ENCODE measurements at places on chromosomes 3 and 15.

DNA sequence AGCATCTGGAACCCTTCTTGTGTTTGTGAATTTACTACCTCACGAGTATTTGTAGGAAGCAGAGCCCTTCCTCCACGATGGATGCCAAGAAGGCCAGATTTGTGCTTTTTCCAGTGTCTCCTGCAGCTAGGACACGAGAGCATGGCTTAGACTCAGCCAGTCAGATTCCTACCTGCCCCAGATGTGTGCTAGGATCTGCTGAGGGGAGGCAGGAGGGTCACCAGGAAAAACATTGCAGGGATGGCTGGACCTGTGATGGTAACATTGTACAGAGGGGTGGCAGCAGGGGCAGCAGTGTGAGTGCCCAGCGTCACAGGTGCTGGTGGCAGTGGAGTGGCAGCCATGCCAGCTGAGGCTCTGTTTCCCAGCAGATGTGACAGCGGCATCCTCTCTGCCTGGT is 285.3 kb downstream of the FAM43A start:
- no peak for DNase-seq

DNA sequence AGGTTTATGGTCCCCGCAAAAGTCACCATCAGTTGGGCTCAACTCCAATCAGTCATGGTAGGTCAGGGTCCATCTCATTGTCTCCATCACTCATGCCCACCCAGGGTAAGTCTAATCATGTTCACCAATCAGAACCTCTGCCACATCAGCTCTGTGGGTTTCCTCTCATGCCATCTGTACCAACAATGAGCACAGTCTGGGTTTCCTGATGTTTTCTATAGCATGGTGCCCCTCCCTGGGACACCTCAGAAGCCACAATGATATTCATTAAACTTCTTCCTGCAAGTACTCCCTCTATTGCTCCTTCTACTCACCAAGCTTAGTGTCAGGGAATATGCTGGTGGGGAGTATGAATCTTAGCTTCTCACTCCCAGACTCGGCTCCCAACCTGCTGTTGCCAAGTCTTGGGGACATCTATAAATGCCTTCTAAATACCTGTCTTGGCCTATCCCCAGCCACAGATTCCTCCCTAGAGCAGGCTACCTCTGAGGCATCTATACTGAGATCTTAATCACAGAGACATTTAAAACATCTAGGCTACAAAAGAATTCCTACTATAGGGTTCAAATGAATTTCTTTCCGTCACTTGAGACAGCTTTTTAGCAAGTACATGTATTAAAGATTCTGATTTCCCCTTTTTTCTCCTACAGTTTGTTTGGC is 5.0 kb upstream of the CCR2 start:
- DNase-seq = no peak

GRCh38 chr3:177286034-177286433 is 88.8 kb upstream of the TBL1XR1 start:
- DNase-seq = no peak

- no peak for DNase-seq
These were observed 43.0 kb downstream of the ABHD5 start for GRCh38 chr3:43733459-43734384.

DNA sequence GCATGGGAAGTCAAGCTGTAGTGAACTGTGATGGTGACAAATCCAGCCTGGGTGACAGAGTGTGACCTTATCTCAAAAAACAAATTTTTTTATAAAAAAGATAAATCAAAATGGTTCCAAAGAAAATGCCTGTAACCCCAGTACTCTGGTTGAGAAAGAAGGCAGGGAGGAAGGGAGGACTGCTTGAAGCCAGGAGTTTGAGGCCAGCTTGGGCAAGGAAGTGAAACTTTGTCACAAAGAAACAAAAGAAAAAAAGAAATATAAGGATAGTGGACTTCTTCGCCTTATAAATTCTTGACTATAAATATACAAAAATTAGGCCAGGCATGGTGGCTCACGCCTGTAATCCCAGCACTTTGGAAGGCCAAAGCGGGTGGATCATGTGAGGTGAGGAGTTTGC is 34.1 kb downstream of the SMARCC1 start:
- DNase-seq = no peak

DNA sequence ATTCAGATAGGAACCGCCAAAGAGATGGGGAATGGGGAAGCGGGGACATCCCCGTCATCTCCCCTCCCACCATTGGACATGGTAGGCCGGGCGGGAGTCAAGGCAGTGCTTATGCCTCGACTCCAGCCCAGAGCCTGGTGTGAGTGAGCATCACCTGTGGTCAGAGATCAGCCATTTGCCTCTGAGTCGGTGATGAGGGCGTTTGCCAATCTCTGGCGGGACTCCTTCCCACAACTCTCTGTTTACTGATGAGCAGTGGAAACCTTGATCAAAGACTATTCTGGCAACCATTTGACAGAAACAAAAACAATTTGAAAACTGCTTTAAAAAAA is 63.9 kb upstream of the HES1 start:
- DNase-seq = no peak

DNA sequence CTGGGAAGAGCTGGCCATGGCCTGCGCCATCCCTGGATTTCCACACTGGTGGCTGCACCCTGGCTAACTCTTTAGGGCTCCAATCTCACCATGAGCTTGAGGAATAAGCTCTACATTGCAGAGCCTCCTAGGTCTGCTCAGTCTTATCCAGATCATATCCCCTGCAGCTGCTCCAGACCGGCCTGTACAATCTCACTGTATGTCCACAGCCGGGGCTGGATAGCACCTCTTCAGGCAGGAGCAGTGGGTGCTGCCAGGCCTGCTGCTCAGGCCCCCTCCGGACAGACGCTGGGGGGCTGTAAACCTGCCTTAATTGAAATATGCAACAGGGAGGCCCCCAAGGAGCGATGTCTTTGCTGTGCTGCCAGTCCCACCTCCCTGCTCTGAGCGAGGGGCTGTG is 15.6 kb downstream of the INSYN1 start:
- no peak for DNase-seq

GRCh38 chr15:90228960-90229359 is 4.8 kb downstream of the CIB1 start:
- DNase-seq = no peak

DNA sequence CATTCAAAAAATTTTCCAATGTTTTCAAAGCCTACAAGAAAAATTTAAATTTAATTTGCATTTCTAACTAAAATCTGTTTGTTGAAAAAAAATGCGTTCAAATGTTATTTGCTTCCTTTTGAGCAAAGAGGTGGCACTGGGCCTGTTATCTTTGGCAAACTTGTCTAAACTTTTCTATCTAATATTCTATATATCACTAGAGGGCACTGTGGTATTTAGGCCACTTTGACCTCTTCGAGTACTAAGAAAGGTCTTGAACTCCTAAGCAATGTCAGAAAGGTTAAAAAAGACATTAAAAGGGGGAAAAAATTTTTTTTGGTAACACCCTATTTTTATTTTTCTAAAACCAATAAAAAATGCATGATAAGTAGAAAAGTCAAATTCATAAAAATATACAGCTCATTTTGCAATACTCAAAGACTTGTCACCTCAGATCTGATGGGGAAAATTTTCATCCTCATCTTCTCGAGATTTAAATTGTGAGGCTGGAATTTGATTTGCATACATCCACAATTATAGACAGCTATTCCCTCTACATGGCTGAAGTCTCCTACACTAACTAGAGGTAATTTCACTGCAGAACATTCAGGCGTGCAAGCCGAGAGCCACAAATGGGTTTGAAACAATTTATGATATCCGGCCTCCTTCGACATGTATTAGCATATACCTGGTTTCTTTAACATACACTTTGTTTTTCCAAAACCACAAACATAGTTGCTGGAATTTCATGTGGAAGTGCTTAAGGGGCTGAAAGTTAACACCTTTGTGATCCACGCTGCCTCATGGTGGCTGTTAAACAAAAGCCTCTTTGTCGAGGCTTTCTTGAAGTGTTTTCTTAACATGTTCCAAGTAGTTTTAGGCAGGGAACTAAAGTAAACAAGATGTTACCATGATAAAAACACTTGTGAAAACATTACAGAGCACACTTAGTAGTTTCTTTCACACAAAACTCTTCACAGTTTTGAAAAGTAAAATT is 576.4 kb downstream of the FOXP1 start:
- no peak for DNase-seq

DNA sequence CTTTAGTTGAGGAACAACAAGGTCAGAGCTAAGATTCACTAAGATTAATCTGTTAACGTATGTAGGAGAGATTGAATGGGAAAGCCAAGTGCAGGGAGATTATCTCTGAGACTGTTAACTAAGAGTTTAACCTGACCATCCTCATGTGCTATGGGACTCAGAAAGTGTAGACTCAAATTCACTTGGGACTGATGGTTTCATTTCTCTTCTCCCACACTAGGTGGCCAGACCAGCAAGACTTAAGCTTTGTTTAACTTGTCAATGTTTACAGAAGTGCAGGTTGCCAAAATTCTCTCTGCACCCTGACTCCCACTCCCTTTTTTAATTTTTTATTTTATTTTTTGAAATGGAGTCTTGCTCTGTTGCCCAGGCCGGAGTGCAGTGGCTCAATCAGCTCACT is 6.3 kb upstream of the HEXA start:
- no peak for DNase-seq

DNA sequence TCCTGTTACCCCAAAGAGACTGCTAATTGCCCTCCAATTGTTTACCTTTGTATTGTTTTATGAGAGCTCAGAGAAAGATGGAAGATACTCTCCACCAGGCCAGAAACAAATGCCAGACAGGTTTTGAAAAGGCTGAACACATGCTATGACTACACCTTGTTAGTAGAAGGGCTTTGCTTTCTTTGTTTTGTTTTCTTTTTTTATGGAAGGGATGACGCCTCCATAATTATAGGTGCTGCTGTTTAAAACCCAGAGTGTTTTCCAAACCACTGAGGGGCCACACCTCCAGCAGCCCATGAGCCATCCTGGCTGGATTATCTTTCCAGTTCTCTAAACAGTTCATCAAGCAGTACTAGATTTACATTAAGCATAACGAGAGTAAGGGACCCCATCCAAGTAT is 5.6 kb upstream of the FOXP1 start:
- no peak for DNase-seq

DNA sequence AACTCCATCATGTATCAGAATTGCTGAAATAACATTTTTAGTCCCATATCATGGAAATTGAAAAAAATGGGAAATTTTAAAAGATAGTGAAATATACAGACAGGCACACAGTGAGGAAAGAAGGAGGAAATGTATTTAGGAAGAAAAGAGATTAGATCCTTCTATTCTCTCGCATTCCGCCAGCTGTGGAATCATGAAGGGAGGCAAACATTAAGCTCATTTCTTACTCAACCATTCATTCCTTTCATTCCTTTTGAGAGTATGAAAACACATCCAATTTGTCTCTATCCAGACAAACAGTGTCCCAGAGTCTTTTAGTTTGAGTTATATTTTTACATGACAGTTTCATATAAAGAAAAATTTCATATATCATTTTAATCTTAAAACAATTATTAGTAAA is 52.5 kb upstream of the KCNMB2 start:
- no peak for DNase-seq

GRCh38 chr3:160159341-160159740 is 65.9 kb upstream of the C3orf80 start:
- no peak for DNase-seq

DNA sequence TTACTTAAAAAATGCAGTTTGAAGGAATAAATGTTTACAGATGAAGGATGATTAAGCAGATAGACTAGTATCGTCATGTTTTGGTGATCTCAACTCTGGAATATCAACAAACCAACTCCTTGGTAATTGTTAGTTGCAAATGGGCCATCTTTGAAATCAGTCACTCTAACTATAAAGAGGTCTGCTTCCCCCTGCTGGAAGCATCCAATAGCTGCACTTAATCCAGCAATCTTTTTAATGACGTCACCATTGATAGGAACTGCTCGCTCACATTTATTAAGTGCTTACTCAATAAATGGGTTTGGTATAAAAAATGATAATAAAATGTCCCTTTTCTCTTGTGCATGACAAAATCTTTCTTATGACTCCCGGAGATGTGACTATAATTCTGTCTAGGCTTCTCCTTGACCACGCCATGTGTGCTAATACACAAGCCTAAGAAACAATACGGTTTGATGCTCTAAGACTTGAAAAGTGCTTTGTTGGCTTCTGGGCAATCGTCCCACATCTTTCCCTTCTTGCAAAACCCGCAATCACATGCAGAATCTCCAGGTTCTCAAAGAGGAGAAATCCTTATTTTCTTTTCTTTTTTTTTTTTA is 227.6 kb upstream of the POU1F1 start:
- DNase-seq = no peak

DNA sequence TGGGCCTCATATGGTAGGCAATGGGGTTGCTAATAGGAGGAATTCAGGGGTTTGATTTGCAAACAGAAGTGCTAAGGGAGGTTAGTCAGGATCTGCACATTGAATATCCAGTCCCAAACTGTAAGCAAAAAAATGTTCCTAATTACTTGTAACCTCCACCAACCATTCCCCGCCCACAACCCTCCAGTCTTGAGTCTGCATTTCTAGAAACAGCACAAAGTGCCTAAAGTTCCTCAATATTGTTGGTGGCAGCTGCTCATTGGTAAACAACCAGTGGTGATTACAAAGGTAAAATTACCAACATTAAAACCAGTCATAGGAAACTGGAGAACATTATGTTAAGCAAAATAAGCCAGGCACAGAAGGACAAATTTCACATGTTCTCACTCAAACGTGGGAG is 18.9 kb downstream of the HDC start:
- no peak for DNase-seq

DNA sequence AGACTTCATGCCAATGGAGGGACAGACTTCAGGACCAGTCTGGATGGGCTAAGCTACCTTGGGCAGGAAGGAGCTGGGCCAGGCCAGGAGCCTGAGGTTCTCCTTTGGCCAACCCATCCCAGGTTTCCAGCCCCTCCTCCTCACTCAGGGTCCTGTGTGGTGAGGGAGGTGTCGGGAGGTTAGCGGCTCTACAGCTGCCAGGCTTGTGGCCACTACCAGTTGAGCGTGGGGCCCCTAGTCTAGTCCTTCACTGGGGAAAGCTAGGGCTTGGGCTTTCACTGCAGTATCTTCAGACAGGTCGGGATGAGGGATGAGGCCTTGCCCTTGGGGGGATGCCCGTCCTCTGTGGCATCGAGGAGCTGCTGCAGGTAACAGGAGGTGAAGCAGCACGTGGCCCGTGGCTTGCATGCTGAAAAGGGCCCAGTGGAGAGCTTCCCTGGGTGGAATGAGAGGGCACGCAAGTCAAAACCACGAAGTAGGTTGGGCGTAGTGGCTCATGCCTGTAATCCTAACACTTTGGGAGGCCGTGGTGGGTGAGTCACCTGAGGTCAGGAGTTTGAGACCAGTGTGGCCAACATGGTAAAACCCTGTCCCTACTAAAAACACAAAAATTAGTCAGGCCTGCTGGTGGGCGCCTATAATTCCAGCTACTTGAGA is 8.5 kb upstream of the FANCD2 start:
- DNase-seq = no peak

- no peak for DNase-seq
These were observed 508.2 kb downstream of the SHQ1 start for GRCh38 chr3:72340056-72340455.

All from activated T-helper 9 cell treated with anti-CD3 and anti-CD28 coated beads, Interleukin-2, amount 50 U/mL, for 16 hours (primary cell).